Type B pancreatic cell (in vitro differentiated cells): ENCODE measurements at places on chromosomes 2 and 18.

DNA sequence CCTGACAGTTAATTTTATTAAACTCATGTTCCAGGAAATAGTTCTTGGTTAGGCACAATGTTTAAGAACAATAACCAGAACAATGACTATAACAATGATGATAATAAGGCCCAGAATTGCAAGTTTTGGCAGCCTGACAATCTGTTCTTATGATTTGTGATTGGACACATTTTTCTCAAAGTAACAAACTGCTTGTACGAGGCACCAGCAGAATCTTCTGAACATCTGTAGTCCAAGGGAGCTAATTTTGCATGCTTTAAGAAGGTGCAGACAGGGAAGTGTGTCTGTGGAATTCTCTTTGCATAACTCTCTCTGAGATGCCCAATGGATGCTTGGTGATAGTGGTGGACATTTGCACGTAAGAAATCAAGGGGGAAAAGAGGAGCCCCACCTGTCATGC, 709.3 kb downstream of the SLC4A3 start:
- DNase-seq = no peak

DNA sequence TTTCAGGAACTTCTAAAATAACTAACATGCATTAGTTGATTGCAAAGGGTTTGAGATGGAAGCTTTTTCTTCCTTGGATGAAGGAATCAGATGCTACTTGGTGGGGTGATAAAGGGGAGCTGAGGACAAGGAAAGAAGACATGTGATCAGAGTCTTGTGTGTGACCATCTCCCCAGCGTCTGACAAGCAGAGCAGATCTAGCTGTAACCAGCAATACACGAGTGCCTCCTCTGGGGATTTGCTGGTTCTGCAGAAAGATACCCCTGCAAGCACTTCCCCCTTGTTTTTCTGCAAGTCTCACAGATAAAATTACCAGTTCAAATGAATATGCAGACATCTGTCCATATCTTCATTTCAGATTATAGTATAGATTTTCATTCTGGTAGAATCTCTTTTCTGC, 2.7 kb downstream of the CDH7 start:
- DNase-seq = no peak

GRCh38 chr2:46643493-46643892, 164.1 kb downstream of the TMEM247 start:
- no peak for DNase-seq

GRCh38 chr2:40915651-40916050, 463.8 kb upstream of the SLC8A1 start:
- DNase-seq = no peak

- DNase-seq = no peak
Observed at GRCh38 chr18:30352551-30353168, 689.9 kb downstream of the DSC3 start.

- DNase-seq = no peak
Observed at GRCh38 chr2:74321737-74322136, 21.5 kb downstream of the SLC4A5 start.

GRCh38 chr2:220756653-220757052, 815.5 kb downstream of the EPHA4 start:
- no peak for DNase-seq

DNA sequence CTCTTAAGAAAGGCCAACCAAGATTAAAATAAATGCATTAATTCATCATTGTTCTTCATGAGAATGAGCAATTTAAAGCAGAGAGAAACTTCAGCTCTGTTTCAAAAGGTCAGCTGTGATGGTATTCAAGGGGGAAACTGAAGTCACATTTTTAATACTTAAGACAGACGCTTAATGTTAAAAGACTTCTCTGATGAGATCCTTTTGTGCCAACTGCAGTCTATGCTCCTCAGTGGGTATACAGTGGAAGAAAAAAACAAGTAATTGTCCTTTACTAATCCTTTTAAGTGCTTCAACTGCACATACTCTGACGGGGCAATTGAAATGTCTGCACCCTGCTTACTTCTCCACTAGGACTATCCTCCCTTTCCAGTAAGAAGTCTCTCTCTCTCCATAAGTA, 309.7 kb downstream of the GULP1 start:
- no peak for DNase-seq

GRCh38 chr18:79197531-79197930, 128.3 kb downstream of the ATP9B start:
- DNase-seq = no peak

DNA sequence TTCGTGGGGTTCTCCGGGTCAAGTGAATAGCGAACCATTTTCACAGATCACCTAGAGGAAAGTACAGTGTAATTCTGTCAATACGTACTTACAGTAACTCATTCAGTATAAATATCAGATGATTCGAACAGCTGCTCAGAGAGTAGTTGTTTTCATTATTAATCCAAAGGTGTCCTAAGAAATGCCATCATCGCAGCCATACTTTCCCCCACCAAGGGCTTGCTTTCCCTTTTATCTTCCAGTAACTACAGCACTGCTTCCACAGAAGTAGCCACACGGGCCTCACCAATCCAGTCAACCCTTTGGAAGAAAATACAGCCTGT, 4.5 kb upstream of the C18orf32 start:
- no peak for DNase-seq

DNA sequence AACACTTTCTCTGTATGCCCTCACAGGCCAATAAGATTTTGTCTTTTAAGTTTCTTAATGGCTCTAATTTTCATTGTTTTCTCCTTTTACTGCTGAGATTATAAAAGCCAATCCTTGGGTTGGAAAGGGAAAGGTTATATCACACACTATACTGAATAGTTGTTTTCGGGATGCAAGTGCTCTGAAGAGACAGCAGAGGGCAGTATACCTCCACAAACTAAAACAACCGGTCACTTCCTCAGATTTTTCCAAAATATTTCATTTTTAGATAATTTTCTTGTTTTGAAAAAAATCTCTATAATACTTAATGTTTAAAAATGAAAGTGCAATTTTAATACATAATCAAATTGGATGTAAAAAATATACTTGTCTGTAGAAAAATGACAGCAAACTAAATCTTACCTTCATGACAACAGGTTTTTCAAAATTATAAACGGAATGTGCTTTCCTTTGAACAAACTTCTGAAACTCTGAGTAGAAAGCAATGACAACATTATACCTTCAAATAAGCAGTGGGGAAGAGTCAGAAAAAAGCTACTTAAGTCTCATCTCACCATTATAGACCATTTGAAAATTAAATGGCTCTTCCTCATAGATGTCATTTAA, 82.7 kb downstream of the ORC4 start:
- DNase-seq = no peak

- DNase-seq = no peak
Observed at GRCh38 chr2:120983344-120983743, 247.7 kb downstream of the GLI2 start.

DNA sequence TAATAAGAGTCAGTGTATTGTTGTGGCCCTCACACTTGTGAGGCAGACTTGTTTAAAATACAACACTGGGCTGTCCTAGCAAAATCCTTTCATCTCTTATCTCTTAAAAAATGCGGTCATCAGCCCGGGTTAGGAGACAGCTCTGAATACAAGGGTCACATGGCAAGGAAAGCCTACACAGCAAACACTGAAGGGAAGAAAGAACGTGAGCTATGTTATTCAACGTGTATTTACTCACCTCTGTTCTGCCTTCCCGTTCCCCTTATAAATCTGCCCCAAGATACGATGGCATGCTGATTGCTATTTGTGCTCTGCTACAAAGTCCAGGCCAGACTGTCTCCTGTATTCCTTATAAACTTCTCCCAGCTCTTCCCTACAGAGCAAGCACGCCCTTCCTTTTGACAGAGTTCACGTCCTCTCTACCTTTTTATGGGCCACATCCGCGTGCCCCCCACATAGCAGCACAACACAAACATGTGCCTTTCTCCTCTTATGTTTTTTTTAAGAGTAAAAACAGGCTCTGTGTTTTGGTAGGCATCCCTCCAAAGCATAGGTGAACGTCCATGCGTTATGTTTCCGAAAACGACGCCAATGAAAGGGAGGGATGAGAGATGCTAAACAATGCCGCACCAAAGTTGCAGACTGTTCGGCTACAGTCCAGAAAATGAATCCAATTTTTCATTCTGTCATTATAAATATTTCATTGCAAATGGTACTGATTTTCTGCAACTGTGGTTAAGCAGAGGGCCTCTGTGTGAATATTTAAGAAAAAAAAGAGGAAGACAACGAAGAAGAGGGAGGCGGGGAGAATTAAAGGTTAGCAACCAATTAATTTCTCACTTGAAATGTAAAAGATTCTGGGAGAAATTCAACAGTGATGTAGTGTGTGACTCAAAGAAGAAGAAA, 274.7 kb downstream of the ZNF521 start:
- DNase-seq = no peak

DNA sequence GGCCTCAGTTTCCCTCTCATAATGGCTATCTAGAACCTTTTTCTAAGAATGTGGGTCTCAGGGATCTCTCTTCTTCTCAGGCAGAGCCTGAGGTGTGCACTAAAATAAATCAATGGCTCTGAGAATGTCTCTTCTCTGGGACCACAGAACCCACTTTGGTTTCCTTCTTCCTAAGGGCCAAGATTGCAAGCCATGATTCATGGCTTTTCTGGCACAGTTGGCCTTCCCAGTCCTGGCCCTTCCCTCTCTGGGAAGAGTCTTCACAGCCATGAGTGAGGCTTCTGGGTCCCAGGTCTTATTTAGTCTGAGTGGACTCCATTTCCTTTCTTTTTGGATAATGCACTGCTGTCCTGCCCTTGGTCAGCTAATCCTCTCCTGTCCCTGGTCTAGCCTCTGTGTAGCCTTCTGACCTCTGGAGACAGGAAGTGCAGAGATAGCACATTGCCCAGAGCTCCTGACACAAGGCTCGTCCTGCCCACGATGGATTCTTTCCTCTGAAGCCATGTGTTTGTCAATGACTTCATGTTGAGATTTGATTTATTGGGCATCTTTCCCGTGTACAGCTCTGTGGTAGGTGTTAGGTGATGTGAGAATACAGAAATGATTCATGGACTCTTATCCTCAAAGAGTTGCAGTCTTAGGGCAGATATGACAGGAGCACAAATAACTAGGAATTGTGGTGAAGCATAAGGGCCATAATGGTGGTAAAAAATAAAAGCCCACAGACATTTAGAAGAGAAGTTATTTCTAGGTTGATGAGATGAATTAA, 245.0 kb downstream of the CLIP4 start:
- DNase-seq = no peak

DNA sequence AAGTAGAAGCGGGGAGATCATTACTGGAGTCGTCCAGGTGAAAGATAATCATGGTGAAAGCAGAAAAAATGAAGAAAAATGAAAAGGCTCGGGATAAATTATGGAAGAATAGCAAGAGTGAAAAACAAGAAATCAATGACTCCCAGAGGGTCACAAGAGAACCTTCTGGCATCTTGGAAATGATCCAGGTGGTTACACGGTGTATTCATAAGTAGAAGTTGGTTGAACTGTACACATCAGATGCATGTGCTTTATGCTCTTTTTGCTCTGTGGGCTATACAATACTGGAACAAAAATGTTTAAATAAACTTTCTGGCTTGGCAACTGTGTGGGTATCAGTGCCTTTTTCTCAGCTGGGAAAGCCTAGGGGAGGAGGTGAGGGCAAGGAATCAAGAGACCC, 348.9 kb downstream of the RND3 start:
- no peak for DNase-seq

DNA sequence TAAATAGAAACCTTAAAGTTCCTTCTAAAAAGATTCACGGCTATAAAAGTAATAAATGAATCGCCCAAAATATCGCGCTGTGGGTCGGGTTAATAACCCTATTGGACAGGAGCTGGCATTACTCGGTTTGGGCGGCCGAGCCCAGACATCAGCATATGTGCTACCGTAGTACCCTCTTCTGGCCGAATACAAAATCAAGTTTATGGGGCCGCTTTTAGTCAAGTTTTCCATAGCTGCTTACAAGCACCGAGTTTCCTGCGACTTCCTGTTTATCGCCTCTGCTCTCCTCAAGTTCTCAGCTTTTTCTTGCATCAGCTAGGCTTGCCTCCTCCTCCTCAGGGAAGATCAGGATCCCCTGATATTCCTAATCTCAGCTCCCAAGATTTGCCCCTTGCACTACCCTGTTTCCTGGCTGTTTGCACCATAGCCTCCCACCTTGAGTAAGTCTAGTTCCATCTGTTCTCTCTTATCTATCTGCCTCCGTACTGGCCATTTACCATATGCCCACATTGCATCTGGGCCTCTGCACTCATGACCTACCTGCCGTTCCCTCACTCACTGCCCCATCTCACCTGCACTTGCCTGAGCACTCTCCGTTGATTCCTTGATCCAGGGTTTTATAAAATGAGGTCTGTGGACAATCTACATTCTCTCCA, 56.1 kb downstream of the SLC35F5 start:
- no peak for DNase-seq

GRCh38 chr2:53802617-53803151, 15.8 kb downstream of the ERLEC1 start:
- no peak for DNase-seq

- DNase-seq = no peak
Observed at GRCh38 chr2:28463893-28464292, 32.0 kb upstream of the PLB1 start.

DNA sequence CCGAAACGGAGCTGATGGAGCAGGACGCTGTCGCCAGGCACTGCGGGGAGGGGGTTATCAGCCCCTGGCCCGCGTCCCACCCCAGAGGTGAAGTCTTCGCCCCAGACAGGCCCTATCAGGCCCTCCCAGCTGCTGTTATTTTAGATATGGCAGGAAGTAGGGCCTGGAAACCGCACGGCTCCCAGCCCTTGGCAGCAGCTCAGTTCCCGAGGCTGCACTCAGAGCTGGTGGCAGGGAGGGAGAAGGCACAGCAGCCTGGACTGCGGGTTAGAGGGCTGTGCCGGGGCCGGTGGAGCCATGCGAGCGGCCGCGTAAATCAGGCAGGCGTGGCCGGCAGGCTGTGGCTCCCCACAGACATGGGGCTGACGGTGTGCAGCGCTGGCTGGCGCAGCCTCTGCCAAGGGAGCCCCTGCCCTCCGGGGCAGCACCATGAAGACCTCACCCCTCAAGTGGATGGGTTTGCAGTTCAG, 111.4 kb downstream of the NFATC1 start:
- peak; percentile 62 for DNase-seq

GRCh38 chr18:10035281-10035991, 121.6 kb downstream of the VAPA start:
- DNase-seq = no peak

- no peak for DNase-seq
Observed at GRCh38 chr2:225837328-225837727, 437.8 kb downstream of the NYAP2 start.

DNA sequence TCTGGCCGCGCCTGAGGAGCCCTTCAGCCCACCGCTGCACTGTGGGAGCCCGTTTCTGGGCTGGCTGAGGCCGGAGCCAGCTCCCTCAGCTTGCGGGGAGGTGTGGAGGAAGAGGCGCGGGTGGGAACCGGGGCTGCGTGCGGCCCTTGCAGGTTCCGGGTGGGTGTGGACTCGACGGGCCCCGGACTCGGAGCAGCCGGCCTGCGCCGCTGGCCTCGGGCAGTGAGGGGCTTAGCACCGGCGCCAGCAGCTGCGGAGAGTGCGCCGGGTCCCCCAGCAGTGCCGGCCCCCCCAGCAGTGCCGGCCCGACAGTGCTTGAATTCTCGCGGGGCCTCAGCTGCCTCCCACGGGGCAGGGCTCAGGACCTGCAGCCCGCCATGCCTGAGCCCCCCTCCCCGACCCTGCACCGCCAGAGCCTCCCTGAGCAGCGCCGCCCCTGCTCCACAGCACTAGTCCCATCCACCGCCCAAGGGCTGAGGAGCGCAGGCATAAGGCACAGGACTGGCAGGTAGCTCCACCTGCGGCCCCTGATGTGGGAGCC, 534.2 kb downstream of the ZNF804A start:
- DNase-seq = no peak
